ENCODE measurements at places on chromosomes 5 and 9. TPM values are rescaled to one million over a fixed set of nuclear protein-coding genes. Genes with fewer than 3 reads are reported as not detected.

Gene PITX1
- total RNA-seq: not detected

Gene LOX
- not detected for total RNA-seq

Gene EQTN
- not detected for total RNA-seq

Gene LHX6
- 0.60 TPM for total RNA-seq

Gene SOX30
- 0.14 TPM for total RNA-seq

Gene IL5
- total RNA-seq: not detected

Gene GGTA1
- total RNA-seq: not detected

Gene OR1N2
- not detected for total RNA-seq

Gene DDX46
- 68.4 TPM for total RNA-seq

Gene ARSI
- total RNA-seq: not detected

Gene CLIC3
- total RNA-seq: 13.5 TPM

All from naive thymus-derived CD8-positive, alpha-beta T cell (primary cell).